ENCODE measurements at places on chromosomes 11 and 22.
A peak's percentile ranks its signal among the peaks of the same experiment; 100 is the strongest.

- no peak for DNase-seq
Measured at GRCh38 chr11:68002575-68002937, 1.3 kb downstream of the UNC93B1 start.

GRCh38 chr11:126115127-126115495 lies 52.4 kb upstream of the CDON start:
- DNase-seq: no peak

- no peak for DNase-seq
Measured at GRCh38 chr11:61618978-61619377, 38.1 kb upstream of the SYT7 start.

GRCh38 chr11:35215945-35216344 lies 77.0 kb downstream of the CD44 start:
- DNase-seq: no peak

- DNase-seq: no peak
Measured at GRCh38 chr22:44211256-44211945, 30.7 kb downstream of the PARVG start.

- DNase-seq: no peak
Measured at GRCh38 chr11:122424636-122425035, 230.9 kb upstream of the UBASH3B start.

GRCh38 chr11:44862558-44863101 lies 88.1 kb downstream of the TP53I11 start:
- DNase-seq: no peak

GRCh38 chr22:42743501-42743991 lies 22.9 kb upstream of the A4GALT start:
- DNase-seq: no peak

DNA sequence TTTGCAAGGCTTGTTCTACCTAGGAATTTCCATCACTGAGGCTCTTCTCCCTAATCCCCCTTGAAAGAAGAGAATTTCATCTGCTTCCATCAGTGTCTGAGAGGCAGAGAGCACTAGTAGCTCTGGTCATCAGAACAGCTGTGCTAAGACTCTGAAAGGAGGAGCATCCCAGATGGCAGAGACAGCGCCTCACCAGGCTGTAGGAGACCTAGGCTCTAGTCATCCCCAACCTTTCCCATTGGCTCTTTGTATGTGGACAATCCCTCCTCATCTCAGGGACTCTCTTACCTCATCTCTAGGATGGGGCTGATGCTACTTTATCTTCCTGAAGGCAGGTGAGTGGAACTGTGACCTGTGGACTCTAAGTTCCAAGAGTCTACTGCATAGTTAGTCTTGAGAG lies 8.8 kb upstream of the OR9I1 start:
- no peak for DNase-seq

- DNase-seq: no peak
Measured at GRCh38 chr11:71940561-71941219, 11.8 kb downstream of the RNF121 start.

GRCh38 chr22:20469110-20469868 lies 26.3 kb downstream of the KLHL22 start:
- DNase-seq: no peak

DNA sequence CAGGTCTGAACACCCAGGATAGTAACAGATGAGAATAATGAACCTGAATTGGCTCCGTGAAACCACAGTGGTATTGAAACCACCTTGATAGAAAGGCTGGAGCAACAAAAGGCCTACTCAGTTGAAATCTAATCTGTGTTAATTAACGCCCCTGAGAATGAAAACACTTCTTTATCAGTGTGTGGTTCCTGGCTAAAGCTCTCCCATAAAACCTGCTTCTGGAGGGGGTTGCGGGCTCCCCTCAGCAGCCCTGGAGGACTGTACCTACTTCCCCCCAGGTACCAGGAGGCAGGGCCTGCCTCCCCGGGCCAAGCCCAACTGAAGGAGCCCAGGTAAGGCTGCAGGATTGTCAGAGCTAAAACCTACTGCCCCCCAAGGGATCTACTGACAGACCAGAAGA lies 54.6 kb downstream of the PLEKHA7 start:
- DNase-seq: no peak

GRCh38 chr22:35600476-35600875 lies 16.7 kb downstream of the MB start:
- DNase-seq: no peak

- no peak for DNase-seq
Measured at GRCh38 chr22:35938226-35938625, 90.4 kb downstream of the RBFOX2 start.

- DNase-seq: no peak
Measured at GRCh38 chr22:20866736-20867135, 7.9 kb downstream of the SNAP29 start.

GRCh38 chr11:17258670-17259069 lies 17.9 kb upstream of the NUCB2 start:
- DNase-seq: no peak

- DNase-seq: no peak
Measured at GRCh38 chr11:102614031-102614430, 11.1 kb downstream of the MMP20 start.

DNA sequence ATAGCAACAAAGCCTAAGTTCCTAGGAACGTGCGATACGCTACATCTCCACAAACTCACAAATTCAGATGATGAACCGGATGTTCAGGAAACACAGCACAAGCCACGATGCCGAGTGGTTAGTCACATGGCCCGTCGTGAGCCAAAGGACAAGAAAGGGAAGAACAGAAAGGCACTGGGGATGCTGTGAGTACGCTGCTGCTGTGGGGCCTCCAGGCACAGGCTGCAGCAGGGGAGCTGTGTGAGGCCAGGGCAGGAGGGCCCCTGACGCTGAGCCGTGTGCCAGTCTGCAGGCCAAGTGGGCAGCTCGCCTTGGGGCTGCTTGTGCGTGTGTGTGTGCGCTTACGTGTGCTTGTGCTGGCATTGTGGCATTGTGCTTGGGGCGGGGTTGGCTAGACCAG lies 89.4 kb downstream of the CTTN start:
- no peak for DNase-seq

- no peak for DNase-seq
Measured at GRCh38 chr22:41739576-41739975, 40.3 kb downstream of the MEI1 start.

- no peak for DNase-seq
Measured at GRCh38 chr11:63709336-63709884, 28.1 kb downstream of the RTN3 start.

GRCh38 chr11:113272281-113272680 lies 42.1 kb upstream of the TTC12 start:
- no peak for DNase-seq

GRCh38 chr11:70951139-70951804 lies 301.1 kb downstream of the SHANK2 start:
- no peak for DNase-seq

- DNase-seq: peak; percentile 77
Measured at GRCh38 chr22:26589845-26590736, at the start of gene TPST2. Gene TPST2 (minus strand): TSS chr22:26590132. CDS start chr22:26541630, 48,502 bp downstream.

DNA sequence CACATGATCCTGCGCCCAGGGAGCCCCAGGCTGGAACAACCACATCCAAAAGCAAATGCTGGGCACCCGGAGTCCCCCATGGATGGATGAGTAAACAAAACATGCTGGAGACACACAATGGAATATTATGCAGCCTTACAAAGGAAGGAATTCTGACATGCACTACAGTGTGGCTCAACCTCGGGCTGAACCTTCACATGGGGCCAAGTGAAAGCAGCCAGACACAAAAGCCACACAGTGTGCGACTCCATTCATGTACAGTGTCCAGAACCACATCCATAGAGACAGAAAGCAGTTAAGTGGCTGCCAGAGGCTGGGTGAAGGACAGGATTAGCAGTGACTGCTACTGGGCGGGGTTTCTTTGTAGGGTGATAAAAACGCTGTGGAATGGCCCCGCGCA lies 10.1 kb downstream of the POLR3H start:
- no peak for DNase-seq

GRCh38 chr22:28395920-28396753 lies 283.5 kb downstream of the TTC28 start:
- no peak for DNase-seq

- DNase-seq: peak; percentile 34
Measured at GRCh38 chr11:280706-281485, 2.7 kb downstream of the NLRP6 start.

- no peak for DNase-seq
Measured at GRCh38 chr11:128821556-128821955, 45.5 kb downstream of the KCNJ1 start.

DNA sequence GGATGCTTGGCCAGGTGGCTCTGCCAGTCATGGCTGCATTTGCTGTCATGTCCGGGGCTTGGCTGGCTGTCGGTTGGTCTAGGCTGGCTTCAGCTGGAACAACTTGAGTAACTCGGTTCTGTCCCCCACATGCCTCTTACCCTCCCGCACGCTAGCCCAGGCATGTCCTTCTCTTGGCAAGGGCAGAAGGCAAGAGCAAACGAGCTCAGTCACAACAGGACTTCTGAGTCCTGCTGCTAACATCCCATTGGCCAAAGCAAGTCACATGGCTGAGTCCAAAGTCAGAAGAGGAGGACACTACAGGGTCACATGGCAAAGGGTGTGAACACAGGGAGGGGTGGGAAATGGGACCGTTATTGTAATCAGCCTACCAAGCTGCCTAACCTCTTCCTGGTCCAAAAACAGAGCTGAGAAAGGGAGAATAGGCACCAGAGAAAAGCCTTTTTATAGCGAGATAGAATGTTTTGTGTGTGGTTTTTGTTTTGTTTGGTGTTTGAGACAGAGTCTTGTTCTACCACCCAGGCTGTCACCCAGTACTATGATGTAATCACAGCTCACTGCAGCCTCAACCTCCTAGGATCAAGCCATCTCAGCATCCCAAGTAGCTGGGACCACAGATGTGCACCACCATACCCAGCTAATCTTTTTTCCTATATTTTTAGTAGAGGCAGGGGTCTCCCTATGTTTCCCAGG lies 81.9 kb downstream of the MN1 start:
- no peak for DNase-seq

- no peak for DNase-seq
Measured at GRCh38 chr22:27404441-27404840, 397.1 kb downstream of the MN1 start.

DNA sequence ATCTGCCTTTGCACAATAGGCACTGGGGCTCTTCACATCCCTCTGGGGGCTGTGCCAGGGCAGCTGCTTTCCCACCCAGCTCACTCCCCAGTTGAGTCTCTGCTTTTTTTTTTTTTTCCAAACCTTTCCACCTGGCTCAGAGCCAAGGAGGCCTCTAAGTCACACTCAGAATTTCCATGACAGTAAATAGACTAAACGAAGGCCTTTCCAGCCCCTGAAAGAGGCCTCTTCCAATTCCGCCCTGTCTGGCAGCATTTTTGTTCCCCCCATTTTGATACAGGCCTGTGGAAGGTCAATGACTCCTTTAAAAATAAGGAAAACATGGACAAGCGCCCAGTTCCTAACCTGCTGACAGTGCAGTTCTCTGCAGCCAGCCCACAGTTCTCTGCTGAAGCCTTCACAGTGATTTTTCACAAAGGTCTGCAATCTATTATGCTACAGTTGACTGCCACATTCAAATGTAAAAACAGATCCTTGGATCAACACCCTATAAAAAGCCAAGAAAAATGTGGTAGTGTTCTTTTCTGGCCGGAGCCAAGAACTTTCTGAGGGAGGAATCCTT lies 107.5 kb upstream of the SESN3 start:
- no peak for DNase-seq

DNA sequence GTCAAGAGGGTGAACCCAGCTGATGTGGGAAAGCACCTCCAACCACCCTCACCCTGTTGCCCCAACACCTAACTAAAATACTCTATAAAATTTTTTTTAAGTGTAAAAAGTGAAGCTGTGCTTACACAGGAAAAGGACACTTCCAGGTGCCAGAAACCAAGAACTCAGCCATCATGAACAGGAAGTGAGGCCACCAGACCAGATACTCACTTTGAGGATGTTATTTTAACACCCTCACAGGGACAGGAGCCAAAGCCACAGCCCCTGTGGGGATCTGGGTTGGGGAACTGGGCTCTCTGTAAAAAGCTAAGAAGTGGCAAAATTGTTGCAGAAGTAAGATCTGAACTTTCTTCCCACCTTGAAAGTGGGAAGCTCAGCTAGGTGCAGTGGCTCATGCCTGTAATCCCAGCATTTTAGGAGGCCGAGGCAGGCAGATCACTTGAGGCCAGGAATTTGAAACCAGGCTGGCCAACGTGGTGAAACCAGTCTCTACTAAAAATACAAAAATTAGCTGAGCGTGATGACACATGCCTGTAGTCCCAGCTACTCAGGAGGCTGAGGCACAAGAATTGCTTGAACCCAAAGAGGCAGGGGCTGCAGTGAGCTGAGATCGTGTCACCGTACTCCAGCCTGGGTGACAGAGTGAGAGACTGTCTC lies 3.8 kb downstream of the RSPH14 start:
- peak; percentile 20 for DNase-seq

DNA sequence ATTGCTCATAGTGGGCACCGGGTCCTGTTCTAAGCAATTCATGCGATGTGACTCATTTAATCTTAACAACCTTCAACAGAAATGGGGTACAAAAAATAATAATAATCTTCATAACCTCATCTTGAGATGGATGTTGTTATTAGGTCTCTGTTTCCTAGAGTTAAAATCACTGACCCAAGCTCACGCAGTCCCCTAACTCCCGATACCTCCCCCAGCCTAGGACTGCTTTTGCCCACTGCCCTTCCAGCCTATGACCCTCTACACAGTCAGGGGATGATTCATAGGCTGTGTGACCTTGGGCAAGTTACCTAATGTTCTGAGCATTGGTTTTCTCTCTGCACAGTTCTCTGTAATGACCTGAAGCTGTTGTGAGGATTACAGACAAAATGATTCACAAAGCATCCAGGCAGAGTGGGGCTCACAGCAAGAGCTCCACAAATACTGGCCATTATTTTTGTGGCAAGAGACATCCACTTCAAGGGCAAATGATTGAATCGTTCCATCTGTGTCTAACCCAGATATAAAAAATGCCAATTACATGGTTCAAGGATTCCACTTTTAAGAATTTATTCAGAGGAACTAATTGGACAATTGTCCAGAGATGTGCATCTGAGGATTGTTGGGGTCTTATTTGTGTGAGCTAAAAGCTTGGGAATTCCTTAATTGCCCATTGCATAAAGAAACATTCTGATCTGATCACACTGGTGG lies 20.0 kb downstream of the MTFP1 start:
- no peak for DNase-seq

- no peak for DNase-seq
Measured at GRCh38 chr11:128678024-128678423, 15.8 kb upstream of the FLI1 start.

- no peak for DNase-seq
Measured at GRCh38 chr11:65953471-65953870, 8.1 kb upstream of the SART1 start.

DNA sequence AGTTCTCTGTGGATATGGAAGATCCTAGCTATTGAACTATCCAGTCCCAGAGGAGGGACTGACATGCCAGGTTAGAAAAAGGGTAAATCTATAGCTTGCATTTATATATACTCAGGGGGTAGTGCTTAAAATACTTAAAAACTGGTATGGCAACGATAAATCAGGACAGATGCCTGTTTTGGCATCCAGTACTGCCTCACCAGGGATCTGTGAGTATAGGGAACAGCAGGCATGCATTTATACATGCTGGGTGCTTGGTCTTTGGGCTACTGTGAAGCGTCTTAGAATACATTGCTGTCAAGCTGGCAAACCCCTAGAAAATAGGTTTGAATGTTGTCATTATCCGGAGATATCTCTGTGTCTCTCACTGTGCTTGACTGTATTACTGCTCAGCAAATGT lies 94.2 kb upstream of the DRD2 start:
- no peak for DNase-seq

- DNase-seq: no peak
Measured at GRCh38 chr22:22316589-22316988, 72.0 kb downstream of the VPREB1 start.

Measured in activated naive CD4-positive, alpha-beta T cell treated with Interleukin-2 at 50 U/mL for 16 hours (primary cell).